ENCODE measurements at places on chromosomes 2 and 18. TPM values are rescaled to one million over a fixed set of nuclear protein-coding genes. Genes with fewer than 3 reads are reported as not detected.

Gene STON1
- 32.5 TPM for total RNA-seq

Gene CHRNG
- not detected for total RNA-seq

Gene ELP2
- total RNA-seq: 65.9 TPM

- no peak for DNase-seq
- H3K4me3 ChIP-seq: no peak overlapping the region
- no peaks in the 10 kb centered on the region for H3K36me3 ChIP-seq
- no peaks in the 10 kb centered on the region for H3K4me1 ChIP-seq
- no peaks in the 10 kb centered on the region for H3K27me3 ChIP-seq
- H3K27ac ChIP-seq: no peak overlapping the region
These were observed 64.1 kb downstream of the CPS1 start for GRCh38 chr2:210620456-210620855.

- no peaks in the 10 kb centered on the region for H3K36me3 ChIP-seq
- H3K27ac ChIP-seq: peak overlapping the region; percentile 52
- H3K4me3 ChIP-seq: no peak overlapping the region
These were observed 19.6 kb downstream of the CEP68 start for GRCh38 chr2:65075605-65076344.

- no peak overlapping the region for H3K27ac ChIP-seq
- DNase-seq: no peak
- H3K36me3 ChIP-seq: no peaks in the 10 kb centered on the region
- no peaks in the 10 kb centered on the region for H3K27me3 ChIP-seq
- no peaks in the 10 kb centered on the region for H3K4me1 ChIP-seq
These were observed 66.7 kb upstream of the TEX51 start for GRCh38 chr2:126832014-126832413.

- no peaks in the 10 kb centered on the region for H3K36me3 ChIP-seq
- no peaks in the 10 kb centered on the region for H3K4me1 ChIP-seq
- H3K4me3 ChIP-seq: no peak overlapping the region
These were observed 75.4 kb downstream of the STK25 start for GRCh38 chr2:241432824-241433448.

- H3K27ac ChIP-seq: no peak overlapping the region
- DNase-seq: no peak
- no peak overlapping the region for H3K4me3 ChIP-seq
- H3K4me1 ChIP-seq: no peaks in the 10 kb centered on the region
These were observed 15.0 kb upstream of the ELOA2 start for GRCh38 chr18:47050468-47050867.

DNA sequence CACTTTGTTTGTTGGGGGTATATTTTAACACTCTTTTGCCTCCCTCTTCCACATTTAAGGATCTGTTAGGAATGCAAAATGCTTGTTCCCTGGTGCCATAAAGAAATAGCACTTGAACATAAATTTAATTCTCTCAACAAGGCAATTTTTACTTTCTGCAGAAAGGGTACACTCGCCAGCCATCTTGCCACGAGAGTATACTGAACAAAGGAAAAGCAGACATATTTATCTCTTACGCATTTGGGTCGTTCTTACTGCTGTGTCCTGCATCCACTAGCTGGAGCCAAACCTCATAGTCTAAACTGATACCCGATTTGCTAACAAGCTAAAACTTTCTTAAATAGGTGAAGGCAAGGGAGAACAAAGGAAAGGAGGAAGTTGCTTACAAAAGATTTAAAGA is 129.5 kb downstream of the B3GNT2 start:
- no peaks in the 10 kb centered on the region for H3K27me3 ChIP-seq
- H3K4me3 ChIP-seq: no peak overlapping the region
- H3K27ac ChIP-seq: no peak overlapping the region
- no peak for DNase-seq

DNA sequence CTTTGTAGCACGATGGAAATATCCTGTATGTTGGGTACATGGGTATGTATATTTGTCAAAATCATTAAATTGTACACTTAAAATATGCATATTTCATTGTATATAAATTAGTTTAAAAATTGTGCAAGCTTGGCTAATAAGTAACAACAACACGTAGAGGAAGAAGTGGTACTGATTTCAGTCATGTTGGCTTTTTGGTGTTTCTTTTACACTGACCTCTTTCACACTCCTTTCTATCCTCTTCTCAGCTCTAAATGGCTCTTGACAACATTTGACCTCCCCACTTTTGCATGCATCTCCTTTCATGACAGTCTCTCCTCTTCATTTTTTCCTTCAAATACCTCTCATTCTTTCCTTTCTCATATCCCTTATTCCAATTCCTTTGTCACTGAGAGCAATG is 801.4 kb upstream of the ZEB2 start:
- H3K4me1 ChIP-seq: no peaks in the 10 kb centered on the region
- no peak overlapping the region for H3K4me3 ChIP-seq
- no peaks in the 10 kb centered on the region for H3K36me3 ChIP-seq

DNA sequence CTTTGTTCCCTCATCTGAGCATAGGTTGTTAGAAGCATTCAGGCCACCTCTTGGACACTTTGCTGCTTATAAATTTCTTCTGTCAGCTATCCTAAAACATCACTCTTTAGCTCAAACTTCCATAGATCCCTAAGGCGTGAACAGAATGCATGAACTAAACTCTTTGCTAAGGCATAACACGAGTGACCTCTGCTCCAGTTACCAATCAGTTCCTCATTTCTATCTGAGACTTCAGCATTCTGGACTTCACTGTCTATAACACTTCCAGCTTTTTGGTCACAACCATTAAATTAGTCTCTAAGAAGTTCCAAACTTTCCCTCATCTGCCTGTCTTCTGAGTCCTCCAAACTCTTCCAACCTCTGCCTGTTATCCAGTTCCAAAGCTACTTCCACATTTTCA is 8.3 kb upstream of the VWA3B start:
- no peak overlapping the region for H3K27ac ChIP-seq
- H3K4me1 ChIP-seq: no peaks in the 10 kb centered on the region
- no peaks in the 10 kb centered on the region for H3K36me3 ChIP-seq
- no peak overlapping the region for H3K4me3 ChIP-seq
- no peak for DNase-seq

DNA sequence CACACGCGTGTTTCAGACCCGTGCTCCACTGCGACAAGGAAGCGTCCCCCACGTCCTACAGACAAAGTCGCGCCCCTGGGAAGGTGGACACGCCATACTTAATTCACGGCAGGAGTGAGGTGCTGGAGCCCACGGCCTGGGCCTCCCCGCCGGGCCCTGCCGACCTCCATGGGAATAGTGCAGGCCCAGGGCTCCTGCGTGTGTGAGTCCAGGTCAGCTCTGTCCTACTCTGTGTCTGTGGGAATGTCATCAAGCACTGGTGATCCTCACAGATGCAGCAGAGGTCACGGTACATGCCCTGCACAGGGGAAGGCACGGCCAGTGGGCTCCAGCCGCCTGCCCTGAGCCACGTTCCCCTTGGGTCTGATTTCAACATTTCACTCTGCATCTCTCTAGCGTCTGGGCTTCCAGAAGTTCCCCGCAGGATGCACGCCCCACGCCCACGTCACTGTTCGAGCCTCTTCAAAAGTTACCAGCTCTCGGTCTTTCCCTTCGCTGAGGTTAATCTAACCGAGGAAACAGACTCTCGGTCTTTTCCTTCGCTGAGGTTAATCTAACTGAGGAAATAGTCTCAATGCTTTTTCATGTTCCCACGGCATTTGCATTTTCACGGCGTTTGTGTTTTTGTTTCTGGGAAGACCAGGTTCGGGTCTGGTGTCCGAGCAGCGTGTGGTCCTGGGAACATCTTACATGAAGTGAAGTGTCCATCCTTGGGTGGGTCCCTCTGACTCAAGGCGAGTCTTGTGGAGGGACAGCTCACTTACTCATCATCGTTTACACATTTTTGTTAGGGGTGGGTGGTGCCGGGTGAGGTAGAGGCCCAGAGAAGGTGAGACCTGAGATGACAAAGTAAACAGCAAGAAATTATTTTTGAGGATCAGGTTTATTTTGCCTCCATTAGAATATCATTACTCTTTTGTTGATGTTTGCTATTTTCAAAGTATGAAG is 157.3 kb upstream of the ALKAL2 start:
- no peak overlapping the region for H3K4me3 ChIP-seq
- no peaks in the 10 kb centered on the region for H3K36me3 ChIP-seq
- no peaks in the 10 kb centered on the region for H3K4me1 ChIP-seq
- no peak overlapping the region for H3K27ac ChIP-seq

- no peaks in the 10 kb centered on the region for H3K36me3 ChIP-seq
- no peak overlapping the region for H3K4me3 ChIP-seq
- H3K27ac ChIP-seq: no peak overlapping the region
These were observed 94.6 kb upstream of the SCG2 start for GRCh38 chr2:223696719-223697118.

GRCh38 chr2:72035518-72036172 is 112.0 kb downstream of the CYP26B1 start:
- H3K4me3 ChIP-seq: no peak overlapping the region
- H3K27ac ChIP-seq: no peak overlapping the region
- DNase-seq: peak; percentile 35
- no peaks in the 10 kb centered on the region for H3K36me3 ChIP-seq

DNA sequence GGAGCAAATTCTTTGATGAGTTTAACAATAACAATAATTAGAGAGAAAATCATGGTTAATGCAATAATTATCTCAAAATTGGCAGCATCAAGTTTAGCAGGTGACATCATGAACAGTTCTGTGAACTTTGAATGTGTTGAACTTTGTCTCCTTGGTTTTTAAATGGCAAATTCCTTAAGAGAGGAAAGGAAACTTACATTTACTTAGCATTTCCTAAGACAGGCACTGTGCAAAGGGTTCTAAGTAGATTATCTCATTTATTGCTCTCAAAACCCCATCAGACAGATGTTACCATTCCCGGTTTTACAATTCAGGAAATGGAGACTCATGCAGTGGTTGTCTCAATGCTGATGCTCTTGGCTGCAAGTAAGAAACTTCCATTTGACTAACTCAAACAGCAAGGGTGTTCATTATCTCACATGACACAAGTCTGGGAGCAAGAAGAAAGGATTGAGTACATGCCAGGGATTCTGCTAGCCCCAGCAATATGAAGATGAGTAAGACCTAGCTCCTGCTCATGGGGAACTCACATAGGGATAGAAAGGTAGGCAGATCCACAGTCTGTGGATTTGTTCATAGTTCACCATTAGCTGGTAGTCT is 81.3 kb upstream of the ITGA6 start:
- H3K27ac ChIP-seq: no peak overlapping the region
- H3K27me3 ChIP-seq: peaks cover 8% of the 10 kb centered on the region
- no peaks in the 10 kb centered on the region for H3K36me3 ChIP-seq
- no peaks in the 10 kb centered on the region for H3K4me1 ChIP-seq
- DNase-seq: no peak
- H3K4me3 ChIP-seq: no peak overlapping the region

All from adrenal gland (tissue), 19 donors.